ENCODE measurements at places on chromosomes 3 and 15. TPM values are rescaled to one million over a fixed set of nuclear protein-coding genes. Genes with fewer than 3 reads are reported as not detected.

The UBA7 gene
- 39.1 TPM for total RNA-seq

The CHST13 gene
- not detected for total RNA-seq

The PP2D1 gene
- total RNA-seq = not detected

The TF gene
- 0.28 TPM for total RNA-seq

The TEX55 gene
- total RNA-seq = not detected
